SK-N-SH (cell line): ENCODE measurements at places on chromosomes 7 and 10.

GRCh38 chr7:155921804-155922066 lies 109.5 kb upstream of the SHH start:
- DNase-seq = no peak

DNA sequence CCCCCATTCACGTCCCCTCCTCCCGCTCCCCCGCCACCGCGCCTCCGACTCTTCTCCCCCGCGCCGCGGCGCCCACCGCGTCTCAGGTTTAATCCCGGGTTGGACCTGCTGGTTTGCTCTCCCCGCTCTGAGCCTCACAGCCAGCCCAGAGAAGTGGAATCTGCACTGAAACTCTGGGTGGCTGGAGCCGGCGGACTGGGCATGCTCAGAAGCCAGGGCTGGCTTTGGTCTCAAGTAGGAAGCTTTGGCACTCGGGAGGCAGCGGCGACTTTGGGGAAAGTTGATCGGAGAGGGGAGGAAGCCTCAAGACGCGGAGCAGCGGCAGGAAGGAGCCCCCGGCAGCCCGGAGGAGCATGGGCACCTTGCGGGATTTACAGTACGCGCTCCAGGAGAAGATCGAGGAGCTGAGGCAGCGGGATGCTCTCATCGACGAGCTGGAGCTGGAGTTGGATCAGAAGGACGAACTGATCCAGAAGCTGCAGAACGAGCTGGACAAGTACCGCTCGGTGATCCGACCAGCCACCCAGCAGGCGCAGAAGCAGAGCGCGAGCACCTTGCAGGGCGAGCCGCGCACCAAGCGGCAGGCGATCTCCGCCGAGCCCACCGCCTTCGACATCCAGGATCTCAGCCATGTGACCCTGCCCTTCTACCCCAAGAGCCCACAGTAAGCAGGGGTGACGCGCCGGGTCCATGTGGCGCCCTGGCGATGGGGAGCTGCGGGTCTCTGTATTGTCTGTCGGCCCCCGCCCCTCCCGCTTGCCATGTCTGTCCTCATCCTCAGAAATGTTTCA lies at the start of gene PRKG1:
Gene PRKG1, plus strand, starts transcription at position 250 of the 791 bp plus-strand sequence.
- DNase-seq = peak; percentile 82

- no peak for DNase-seq
Measured at GRCh38 chr10:58666024-58666423, 153.4 kb downstream of the BICC1 start.

DNA sequence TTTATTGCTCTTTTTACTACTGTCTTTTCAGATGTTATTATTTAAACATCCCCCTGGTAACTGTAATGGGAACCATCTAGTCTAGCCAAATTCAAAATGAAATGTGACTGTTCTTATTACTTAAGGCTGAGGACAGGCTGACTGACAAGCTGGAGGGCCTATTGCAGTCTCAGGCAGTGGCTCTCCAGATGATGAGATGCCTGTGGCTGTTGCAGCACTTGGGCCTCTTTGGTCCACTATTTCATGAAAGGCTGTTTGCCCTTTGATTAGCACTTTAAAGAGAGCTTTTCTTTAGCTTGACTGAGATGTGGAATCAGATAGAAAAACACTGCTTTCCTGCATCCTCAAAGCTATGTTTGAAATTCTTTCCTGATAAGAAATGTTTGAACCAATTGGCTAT lies 540.5 kb downstream of the SORCS3 start:
- DNase-seq = no peak

DNA sequence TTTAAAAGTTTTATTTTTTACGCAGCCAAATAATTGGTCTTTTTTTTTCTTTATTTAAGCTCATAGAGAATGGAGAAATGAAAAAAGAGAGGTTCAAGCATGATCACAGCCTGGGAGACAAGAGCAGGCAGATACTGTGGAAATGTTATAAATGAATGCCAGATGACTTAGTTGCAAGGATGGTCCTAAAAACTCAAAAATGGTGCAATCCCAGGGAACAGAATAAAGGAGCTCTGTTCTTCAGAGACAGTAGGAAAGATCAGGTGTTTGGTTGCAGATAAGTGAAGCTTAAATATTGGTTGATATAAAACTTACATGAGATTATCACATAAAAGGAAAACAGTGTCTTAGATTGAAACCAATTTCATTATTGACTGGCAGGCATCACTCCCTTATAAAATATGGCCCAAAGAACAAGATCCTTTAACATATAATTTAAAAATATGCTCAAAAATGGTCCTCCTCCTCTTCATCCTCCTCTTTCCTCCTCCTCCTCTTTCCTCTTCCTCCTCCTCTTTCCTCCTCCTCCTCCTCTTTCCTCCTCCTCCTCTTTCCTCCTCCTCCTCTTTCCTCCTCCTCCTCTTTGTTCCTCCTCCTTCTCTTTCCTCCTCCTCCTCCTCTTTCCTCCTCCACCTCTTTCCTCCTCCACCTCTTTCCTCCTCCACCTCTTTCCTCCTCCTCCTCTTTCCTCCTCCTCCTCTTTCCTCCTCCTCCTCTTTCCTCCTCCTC lies 18.6 kb downstream of the GNAT3 start:
- DNase-seq = no peak

DNA sequence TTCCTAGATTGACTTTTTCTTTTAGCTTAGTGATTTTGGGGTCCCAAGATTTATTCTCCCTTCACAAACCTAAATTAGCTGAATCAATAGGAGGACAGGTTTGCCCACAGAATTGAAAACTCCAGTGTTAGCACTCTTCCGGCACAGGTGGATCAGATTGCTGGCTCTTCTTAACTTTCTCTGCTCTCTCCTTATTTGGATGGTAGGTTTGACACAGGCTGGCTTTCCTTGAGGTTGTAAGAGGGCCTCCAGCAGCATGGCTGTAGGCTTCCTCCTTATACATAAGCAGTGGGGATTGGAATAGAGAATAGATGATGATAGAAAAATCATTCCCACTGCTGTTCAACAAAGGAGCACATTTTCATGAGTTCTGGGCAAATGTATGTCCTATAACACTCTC lies 9.4 kb upstream of the CD36 start:
- no peak for DNase-seq

DNA sequence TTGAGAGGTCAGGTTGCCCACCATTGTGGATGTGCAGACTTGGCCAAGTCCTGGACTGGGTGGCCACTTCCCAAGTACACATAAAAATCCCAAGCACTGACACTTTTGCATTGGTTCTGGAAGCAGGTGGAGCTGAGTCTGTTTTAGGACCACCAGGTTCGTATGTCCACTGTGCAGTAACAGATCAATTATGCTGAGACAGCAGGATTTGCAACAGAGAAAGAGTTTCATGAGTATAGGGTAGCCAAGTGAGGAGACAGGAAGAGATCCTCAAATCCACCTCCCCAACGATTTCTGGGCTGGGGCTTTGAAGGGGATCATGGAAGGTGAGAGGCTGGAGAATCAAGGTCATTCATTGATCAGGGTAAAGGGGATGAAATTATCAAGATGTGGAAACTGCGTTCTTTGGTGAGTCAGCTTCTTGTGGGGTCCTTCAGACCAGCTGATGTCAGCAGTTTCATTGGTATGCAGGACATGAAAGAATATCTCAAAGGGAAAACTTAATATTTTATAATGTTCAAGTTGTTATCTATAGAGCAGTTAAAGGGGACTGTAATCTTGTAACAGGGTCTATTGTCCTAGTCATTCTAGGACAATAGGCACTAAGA lies 277.7 kb downstream of the GALNT17 start:
- no peak for DNase-seq

- DNase-seq = peak; percentile 74
Measured at GRCh38 chr7:1046722-1047679, 2.7 kb downstream of the GPR146 start.

DNA sequence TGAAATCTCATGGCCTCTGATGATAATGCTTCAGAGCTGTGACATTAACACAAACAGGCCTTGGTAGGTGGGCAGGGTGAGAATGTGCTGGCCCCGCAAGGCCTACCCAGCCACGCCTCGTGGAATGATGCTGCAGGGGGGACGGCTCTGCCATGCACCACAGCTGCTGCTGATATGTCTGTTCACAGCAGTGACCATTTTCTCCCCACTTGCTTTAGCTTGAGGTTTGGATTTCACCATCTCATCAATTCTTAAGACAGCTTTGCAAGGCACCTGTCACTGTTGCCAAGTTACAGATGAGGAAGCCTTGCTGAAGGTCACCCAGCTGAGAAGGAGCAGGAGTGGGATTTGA lies 128.3 kb downstream of the PTPN20 start:
- DNase-seq = no peak

GRCh38 chr7:41292487-41292886 lies 410.4 kb downstream of the INHBA start:
- DNase-seq = no peak

- DNase-seq = no peak
Measured at GRCh38 chr7:105675934-105676371, 94.7 kb upstream of the EFCAB10 start.

DNA sequence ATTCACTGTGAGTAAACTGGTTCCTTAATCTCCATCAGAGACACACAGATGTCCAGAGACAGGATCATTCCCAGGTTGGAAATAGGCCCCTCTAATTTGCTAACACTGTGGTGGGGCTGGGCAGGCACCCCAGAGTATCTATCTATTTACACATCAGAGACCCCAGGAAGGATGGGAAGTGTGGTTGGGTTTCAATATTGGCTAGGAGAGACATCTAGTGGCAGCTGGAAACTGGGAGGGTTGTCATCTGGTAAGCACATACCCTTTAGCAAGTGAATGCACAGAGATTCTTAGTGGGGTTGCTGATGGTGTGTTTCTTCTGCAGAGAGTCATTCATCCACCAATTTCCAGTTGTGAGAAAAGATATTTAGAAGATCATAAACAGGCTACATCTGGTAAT lies 36.0 kb upstream of the NRG3 start:
- peak; percentile 14 for DNase-seq

GRCh38 chr7:30894866-30895605 lies 16.6 kb upstream of the AQP1 start:
- no peak for DNase-seq

DNA sequence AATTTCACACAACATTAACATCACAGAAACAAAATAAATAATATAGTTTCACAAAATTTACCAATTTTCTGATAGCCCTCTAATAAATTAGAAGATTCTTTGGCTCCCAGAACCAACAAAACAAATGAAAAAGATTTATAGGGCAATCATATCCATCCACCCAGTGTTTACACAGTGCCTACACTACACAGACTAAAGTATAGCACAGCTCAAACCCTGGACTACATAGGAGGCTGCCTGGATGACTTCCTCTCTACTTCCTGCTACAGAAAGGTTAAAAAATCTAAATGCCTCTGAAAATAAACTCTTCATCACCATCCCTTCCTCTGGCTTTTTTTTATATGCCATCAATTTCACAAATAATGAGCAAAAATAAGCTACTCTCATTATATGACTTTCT lies 28.4 kb downstream of the MPP7 start:
- no peak for DNase-seq

DNA sequence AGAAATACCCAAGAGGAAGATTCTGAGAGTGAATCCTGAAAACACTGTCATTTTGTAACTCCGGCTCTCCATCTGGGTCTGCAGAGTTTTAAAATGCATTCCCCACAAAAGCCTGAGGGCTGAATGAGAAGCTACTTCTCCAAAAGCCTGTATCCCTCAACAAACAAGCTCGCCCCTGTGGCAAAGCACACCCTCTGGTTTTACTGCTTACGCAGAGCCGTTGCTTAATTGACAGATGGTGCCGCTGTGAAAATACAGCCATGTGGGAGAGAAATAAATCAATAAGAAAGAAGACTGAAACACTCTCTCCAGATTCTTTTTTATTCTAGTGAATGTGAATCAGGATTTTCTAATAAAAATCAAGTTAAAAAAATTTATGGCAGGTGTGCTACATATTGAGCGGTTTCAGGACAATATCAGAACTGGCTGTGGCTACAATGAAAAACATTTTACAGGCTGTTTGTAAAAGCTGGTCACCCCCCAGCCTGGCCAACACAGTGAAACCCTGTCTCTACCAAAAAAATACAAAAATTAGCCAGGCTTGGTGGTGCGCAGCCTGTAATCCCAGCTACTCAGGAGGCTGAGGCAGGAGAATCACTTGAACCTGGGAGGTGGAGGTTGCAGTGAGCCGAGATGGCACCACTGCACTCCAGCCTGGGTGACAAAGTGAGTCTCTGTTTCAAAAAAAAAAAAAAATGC lies 32.5 kb downstream of the C7orf33 start:
- peak; percentile 72 for DNase-seq

GRCh38 chr10:42519761-42520460 lies 118.5 kb downstream of the ZNF33B start:
- DNase-seq = no peak

DNA sequence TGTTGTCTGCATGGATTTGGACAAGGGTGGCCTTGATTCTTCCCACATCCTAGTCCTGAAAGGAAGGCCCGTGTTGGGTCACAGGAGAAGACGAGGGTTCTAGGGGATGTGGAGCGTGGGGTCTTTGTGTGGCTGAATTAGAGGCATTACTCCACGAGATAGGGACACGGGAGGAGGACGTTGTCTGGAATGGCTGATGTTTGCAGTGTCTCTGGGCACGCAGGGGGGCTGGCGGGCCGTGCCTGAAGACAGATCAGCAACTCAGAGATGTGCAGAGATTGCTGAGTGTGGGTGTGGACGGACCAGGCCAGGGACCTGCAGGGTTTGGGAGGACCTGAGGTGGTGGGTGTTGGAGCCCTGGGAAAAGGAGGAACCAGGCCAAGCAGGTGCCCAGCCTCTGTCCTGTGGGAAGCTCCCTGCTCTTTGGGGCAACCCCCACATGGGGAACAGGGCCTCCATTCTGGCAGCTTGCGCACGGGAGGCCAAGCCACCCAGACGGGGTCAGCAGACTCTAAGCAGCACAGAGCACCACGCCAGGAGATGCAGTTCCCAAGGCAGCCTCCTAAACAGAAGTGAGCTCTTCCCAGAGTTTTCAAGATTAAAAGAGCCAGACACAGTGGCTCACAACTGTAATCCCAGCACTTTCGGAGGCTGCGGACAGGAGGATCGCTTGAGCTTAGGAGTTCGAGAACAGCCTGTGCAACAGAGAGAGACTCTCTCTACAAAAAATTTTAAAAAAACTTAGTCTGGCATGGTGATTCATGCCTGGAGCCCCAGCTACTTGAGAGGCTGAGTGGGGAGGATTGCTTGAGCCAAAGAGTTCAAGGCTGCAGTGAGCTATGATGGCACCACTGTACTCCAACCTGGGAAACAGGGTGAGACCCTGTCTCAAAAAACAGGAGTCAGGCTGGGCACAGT lies 71.0 kb upstream of the GTF2I start:
- DNase-seq = no peak

- DNase-seq = no peak
Measured at GRCh38 chr10:123381224-123381623, 227.0 kb downstream of the BUB3 start.

DNA sequence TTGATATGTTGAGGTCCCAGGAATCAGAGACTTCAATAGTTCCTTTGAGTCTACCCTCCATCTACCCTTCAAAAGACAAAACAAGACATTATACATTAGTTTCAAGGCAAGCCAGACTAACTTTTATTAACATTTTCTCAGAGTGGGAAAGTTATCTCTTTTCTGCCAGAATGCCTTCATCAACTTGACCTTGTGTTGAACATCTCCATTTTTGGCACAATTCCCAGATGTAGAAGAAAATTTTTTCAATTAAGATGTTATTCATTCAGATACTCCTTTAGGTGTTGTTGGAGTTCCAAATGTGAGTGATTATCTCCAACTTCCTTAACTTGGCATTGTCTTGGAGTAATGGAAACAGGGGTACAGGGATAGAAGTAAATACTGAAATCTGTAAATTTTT lies 59.1 kb downstream of the NRF1 start:
- DNase-seq = no peak

GRCh38 chr10:3077940-3078630 lies 10.7 kb downstream of the PFKP start:
- DNase-seq = no peak
